ENCODE measurements at places on chromosomes 2 and 18.

GRCh38 chr2:33436083-33436482, 40.4 kb upstream of the RASGRP3 start:
- H3K27me3 ChIP-seq = peaks cover 29% of the 10 kb centered on the region
- H3K4me1 ChIP-seq = no peaks in the 10 kb centered on the region

DNA sequence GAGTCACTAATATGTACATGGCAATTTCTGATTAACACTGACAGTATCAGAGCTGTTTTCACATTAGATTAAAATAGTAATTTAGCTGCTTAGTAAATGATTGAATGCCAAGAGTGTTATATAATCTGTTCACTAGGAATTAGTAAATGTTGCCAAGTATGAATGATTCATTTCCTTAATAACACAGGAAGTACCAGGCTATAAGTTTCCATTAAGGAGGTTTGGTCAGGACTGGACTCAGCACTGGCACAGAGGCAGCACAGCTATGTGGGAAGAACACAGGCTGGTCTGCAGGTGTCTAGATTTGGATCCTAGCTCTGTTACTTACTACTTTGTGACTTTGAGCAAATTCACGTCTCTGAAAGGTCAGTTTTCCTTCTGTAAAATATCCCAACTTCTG, 97.2 kb downstream of the TDRD15 start:
- H3K36me3 ChIP-seq = no peaks in the 10 kb centered on the region
- DNase-seq = no peak
- H3K27me3 ChIP-seq = no peaks in the 10 kb centered on the region
- no peak overlapping the region for H3K27ac ChIP-seq
- H3K4me3 ChIP-seq = no peak overlapping the region
- H3K4me1 ChIP-seq = no peaks in the 10 kb centered on the region

GRCh38 chr2:189142893-189143759, 36.4 kb downstream of the COL5A2 start:
- no peak overlapping the region for H3K4me3 ChIP-seq
- DNase-seq = peak; percentile 38
- H3K27me3 ChIP-seq = no peaks in the 10 kb centered on the region
- no peaks in the 10 kb centered on the region for H3K4me1 ChIP-seq

DNA sequence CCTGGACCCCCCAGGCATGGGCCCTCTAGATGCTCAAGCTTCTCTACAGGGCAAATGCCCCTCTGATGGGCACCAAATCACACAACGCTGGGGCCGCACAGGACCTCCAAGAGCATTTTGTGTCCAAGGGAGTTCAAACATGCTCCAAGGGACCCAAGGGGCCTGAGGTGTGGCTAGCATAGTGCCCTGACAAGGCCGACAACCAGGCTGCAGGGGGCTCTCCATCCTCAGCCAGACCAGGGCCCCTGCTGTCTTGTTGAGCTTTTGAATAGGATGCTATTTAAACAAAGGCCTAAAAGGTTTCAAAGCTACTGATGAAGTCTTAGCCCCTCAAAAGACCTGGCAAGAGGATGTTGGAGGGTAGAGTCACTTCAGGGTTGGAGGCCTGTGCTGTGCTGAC, 33.1 kb downstream of the EN1 start:
- no peaks in the 10 kb centered on the region for H3K36me3 ChIP-seq
- no peaks in the 10 kb centered on the region for H3K4me1 ChIP-seq
- no peak overlapping the region for H3K4me3 ChIP-seq
- H3K27ac ChIP-seq = no peak overlapping the region
- H3K27me3 ChIP-seq = peaks cover 73% of the 10 kb centered on the region
- DNase-seq = no peak

Measured in activated T-cell treated with anti-CD3 and anti-CD28 coated beads, Interleukin-2, amount 50 U/mL, for 24 hours (primary cell).